ENCODE measurements at places on chromosomes 4 and X.

- DNase-seq, result no peak
Measured at GRCh38 chr4:5114950-5115349, 63.7 kb downstream of the STK32B start.

GRCh38 chr4:152516156-152516555, 19.7 kb downstream of the FBXW7 start:
- DNase-seq, result no peak

GRCh38 chr4:141375855-141376254, 155.2 kb downstream of the ZNF330 start:
- DNase-seq, result peak; percentile 95

GRCh38 chr4:15836362-15836761, 58.2 kb downstream of the CD38 start:
- peak; percentile 71 for DNase-seq

DNA sequence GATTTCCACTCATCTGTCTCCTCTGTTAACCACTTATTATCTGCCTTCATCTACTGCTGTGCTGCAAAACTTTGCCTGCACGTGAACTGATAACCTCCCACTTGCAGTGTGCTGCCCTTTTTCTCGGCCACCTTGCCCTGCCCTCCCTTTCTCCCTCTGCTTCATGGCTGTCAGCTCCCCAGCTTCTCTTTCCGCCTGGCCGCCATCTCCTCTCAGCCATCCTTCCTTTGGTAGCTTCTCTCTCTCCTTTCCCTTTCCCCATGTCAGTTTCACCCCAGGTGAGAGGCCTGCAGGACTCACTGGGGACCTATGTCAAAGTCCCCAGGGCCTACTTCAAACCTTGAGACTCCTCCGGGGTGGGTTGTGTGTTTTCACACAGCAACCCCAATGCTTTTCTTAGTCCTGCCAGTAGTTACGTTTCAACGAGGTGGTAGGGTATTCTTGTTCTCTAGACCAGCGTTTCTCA, 6.6 kb downstream of the MSL3 start:
- no peak for DNase-seq

DNA sequence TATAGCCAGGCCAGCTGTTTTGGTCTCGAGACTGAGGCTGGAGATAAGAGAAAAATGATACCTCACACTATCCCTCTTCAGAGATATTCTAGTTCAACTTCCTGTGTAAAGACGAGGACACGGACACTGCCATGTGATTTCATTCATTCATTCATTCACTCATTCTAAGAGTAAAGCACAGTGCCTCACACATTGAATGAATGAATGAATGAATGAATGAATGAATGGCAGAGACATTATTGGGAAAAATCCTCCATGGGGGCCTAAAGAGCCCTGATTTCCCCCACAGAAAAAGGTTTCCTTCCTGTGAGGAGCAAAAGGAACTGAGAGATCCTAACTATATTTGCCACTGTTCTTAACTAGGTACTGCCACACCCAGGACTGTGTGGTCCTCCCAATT, 183.4 kb upstream of the MAP3K15 start:
- no peak for DNase-seq

Measured in PC-3 (cell line).